ENCODE measurements at places on chromosomes 3 and 15.

GRCh38 chr3:53887446-53887845 is 4.2 kb downstream of the SELENOK start:
- peak; percentile 72 for DNase-seq

- DNase-seq, result no peak
These were observed 21.4 kb upstream of the LEO1 start for GRCh38 chr15:51992953-51993352.

DNA sequence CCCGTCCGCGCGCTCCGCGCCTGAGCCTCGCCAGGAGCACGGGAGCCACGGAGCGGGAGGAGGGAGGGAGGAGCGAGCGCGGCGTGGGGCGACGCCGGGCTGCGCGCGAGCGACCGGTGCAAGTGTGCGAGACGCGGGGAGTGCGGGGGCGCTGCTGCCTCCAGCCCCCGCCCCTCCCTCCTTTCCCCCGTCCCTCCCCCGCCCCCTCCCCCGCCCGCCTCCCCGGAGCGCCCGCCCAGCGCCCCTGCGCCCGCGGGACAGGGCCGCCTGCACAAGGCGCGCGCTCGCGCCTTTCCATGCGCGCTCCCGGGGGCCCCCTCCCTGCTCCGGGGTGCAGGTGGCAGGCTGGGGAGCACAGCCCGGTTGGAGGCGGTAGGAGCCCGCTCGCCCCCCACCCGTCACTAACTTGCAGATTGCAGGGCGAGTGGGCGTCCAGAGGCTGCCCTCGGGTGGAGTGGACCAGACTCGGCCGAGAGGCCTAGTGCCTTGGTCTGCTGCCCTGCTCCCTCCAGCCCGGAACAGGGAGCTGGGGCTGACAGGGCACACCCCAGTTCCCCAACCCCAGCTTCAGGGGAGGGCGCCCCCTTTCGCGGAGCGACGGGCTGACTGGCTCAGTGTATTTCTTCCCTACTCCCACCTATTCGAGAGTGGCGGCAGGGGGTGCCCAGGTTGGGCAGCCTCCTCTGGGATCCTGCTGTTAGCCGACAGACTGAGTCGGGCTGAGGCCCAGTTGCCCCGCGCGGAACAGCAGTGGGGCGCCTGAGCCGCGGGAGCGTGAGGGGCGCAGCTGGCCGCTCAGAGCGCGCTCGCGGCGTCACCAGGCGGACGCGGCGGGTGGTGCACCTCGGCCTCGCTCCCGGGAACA is at the start of gene WNT7A:
TSS of gene WNT7A (minus strand) at position 126 of the 865 bp plus-strand sequence. CDS start 255 bp downstream, outside the sequence.
- no peak for DNase-seq

- DNase-seq, result no peak
These were observed 33.7 kb upstream of the LIPC start for GRCh38 chr15:58398071-58398470.

DNA sequence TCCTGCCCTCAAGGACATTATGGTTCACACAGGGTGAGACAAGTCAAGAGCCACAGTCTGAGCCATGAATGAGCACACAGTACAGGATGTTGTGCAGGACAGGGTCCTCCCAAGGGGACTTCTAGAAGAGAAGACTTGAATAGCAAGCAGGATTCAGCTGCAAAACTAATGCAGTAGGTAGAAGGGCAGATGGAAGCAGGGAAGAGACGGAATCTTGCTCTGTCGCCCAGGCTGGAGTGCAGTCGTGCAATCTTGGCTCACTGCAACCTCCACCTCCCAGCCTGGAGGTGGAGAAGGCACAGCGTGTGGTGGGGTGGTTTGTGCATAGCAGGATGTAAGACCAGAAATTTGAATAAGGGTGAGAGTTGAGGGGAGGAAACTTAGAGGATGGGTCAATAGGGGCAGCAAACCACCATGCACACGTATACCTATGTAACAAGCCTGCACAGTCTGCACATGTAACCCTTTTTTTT is 8.0 kb downstream of the BCL2L10 start:
- DNase-seq, result no peak

DNA sequence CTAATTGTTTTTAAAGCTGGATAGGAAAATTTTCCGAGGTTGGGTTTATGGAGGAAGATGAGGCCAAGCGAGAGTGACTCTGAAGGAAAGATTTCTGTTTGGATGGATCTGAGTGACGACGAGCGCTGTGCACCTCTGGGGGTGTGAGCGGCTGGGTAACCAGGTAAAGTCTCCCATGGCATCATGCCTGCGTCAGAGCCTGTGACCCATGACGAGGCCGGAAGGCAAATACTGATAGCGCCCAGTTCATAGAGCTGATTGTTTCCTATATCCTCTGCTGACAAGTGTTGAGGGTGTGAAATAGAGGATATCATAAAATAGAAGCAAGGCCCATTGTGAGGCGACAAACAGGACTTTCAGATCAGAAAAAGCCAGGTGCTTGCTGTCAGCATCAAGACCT is 33.7 kb upstream of the MAGEF1 start:
- no peak for DNase-seq

- DNase-seq, result no peak
These were observed 346.4 kb upstream of the KCNMB2 start for GRCh38 chr3:178189854-178190253.

DNA sequence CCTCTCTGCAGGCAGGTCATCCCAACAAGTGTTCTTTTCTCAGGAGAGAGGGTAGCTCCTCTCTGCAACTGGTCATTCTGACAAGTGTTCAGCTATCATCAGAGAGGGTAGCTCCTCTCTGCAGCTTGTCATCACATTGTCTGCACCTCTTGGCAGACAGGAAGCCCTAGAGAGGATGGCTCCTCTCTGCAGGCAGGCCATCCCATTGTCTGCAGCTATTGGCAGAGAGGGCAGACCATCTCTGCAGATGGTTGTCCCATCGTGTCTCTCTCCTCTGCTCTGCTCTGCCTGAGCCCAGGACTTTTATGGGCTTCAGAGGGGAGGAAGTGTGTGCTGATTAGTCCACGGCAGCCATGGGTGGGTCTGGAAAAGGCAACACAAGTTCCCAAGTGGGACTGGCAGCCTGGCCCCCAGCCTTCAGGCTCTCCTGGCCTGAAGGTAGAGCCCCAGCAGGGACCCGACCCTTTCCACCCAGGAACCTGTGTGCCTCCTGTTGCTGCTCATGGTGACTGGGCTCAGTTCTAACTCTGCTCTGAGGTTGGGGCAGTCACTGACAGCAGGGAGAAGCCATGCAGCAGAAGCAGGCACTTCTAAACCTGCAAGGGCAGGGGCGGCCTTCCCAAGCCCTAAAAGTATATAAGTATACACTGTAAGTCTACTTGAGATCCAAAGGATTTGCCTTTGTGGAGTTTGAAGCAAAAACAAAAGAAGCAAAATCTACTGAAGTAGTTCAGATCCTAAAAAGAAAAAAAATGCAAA is 637.9 kb downstream of the PLOD2 start:
- DNase-seq, result no peak

- no peak for DNase-seq
These were observed 93.4 kb upstream of the TBL1XR1 start for GRCh38 chr3:177290633-177291032.

DNA sequence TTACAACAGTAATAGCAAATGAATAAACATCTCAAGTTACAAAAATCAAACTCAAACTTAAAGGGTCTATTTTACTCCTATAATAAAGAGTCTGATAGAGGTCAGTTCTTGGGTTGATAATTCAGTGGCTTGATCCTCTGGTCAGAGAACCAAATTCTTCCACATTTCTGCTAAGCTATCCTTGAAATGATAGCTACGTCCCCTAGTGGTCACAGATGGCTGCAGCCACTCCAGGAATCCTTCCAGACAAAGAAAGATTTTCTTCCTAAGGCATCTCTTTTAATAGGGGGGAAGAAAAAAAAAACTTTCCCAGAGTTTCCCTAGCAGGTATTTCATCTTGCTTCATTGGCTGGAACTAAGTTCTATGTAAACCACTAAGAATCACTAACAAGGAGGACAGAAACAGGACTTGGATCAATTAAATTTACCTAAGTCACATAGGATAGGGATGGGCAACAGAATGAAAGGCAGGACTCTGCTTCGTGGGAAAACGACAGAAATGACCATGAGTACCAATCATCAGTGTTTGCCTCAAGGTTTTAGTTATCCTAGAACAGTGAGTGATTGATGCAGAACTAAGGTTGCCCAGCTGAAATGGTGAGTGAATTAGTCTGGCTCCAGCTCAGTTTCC is 160.7 kb downstream of the STAC start:
- DNase-seq, result no peak

GRCh38 chr3:42708611-42709151 is 6.1 kb upstream of the HHATL start:
- DNase-seq, result no peak

GRCh38 chr3:47433796-47434195 is 41.9 kb downstream of the SCAP start:
- no peak for DNase-seq

GRCh38 chr3:197791892-197792647 is 1.0 kb downstream of the LRCH3 start:
- peak; percentile 11 for DNase-seq

GRCh38 chr3:141403576-141403975 is 35.3 kb downstream of the ZBTB38 start:
- DNase-seq, result no peak

DNA sequence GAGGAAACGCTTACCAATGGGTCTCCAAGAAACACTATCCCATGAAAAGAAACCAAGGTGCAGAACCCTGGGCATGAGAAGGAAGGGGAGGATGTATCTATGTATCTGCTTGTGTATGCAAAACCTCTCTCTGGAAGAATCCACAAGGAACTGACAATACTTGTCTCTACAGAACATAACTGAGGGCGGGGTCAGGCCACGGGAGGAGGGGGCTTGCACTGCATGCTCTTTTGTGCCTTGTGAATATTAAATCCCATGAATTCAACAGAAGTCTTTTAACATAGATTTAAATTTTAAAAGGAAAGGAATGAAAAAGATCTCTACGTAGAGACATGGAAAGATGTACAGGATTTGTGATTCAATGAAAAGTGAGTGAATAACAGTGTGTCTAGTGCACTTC is 57.8 kb downstream of the RPN1 start:
- no peak for DNase-seq

DNA sequence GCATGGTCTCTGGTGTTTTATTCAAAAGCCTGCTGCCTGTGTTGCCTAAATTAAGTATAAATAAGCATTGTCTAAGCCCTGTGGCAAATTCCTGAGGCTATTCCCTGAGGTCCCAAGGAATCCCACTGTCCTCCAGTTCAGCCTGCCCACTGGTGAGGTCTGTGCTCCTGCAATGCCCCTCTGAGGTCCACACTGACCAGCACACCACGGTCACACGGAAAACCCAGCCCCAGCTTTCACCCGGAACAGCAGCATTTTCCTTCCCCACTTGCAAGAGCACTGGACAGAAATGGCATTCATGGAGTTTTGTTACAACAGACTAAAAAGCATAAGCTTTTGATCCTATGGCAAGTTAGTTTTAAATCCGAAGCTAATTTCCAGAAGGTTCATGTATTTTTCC is 234.0 kb downstream of the KLF13 start:
- DNase-seq, result no peak

DNA sequence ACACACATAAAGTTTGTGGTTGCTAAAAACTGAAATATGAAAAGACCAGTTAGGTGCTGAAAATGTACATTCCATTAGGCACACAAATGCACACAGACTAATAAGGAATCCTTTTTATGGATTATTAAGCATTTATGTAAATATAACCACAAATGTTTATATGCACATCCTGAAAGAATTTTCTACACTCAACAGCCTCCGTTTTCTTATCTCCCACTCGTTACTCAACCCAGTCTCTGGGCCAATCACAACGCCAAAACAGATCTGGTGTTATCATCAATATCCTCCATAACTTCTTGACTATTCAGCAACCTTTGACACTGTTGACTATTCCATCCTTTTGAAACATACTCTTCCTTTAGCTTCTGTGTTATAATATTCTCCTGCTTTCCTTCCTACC is 136.4 kb downstream of the ATP8B4 start:
- DNase-seq, result no peak

- DNase-seq, result no peak
These were observed 404.4 kb upstream of the PROK2 start for GRCh38 chr3:72189339-72189738.

DNA sequence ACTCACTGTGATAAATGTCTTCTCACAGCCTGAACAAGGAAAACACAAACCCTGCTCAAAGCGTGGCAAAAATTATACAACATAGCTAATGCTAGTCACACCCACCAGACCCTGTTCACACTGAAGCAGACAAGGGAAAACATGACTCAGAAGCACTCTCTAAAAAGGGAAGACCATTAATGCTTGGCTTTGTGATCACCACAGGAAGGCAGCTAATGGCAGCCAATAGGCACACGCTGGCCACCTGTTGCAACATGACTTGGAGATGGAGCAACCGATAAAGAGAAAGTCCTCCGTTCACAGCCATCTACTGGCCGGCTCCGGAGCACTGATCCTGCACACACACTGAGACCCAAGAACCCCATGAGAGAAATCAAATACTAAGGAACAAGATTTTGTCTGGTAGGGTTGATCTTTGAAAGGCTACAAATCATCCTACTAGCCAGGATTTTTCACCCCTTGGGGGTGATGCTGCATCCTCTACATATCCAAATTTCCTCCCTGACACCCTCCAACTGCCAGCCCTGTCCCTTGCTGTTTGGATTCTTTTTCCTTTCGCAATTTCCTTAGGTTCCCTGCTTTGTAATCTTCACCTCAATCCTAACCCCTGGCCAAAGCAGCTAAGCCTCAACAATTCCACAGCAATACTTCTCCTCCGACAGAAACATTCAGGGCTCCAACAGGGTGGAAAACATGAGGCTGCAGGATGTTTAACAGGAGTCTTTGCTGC is 3.2 kb downstream of the ZXDC start:
- DNase-seq, result no peak

- no peak for DNase-seq
These were observed 204.1 kb downstream of the ARRDC4 start for GRCh38 chr15:98164571-98164970.

GRCh38 chr3:23762214-23762613 is 43.5 kb upstream of the UBE2E1 start:
- no peak for DNase-seq

GRCh38 chr15:63974021-63974420 is 72.3 kb downstream of the DAPK2 start:
- no peak for DNase-seq

DNA sequence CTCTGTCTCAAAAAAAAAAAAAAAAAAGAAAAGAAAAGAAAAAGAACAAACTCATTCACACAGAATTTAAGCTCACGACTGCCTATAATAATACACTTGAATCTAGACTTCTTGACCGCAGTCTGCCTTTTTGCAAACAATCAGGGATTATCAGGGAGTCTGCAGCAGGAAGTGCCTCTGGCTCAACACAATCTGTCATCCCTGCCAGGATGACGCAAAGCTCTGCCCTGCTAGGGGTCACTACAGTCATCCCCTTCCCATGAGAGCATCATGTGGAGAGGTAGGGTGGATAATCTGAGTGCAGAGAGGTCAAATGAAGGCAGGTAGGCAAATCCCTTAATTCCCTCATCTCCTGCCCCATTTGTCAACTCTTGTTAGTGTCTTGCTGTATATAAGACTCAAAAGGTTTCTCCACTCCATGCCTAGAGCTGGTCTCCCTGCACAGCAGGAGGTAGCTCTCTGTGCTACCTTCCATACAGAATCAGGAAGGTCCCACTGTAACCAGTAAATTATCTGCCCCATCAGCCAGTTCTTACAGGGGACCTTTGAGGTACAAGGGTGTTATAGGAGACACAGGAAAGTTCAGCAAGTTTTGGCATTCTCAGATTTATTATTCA is 4.2 kb downstream of the UBAP1L start:
- no peak for DNase-seq

Data from Jurkat, Clone E6-1 (cell line).